ENCODE measurements at places on chromosomes 4 and X.

- DNase-seq = no peak
Observed at GRCh38 chr4:53716011-53716410, 124.7 kb upstream of the LNX1 start.

DNA sequence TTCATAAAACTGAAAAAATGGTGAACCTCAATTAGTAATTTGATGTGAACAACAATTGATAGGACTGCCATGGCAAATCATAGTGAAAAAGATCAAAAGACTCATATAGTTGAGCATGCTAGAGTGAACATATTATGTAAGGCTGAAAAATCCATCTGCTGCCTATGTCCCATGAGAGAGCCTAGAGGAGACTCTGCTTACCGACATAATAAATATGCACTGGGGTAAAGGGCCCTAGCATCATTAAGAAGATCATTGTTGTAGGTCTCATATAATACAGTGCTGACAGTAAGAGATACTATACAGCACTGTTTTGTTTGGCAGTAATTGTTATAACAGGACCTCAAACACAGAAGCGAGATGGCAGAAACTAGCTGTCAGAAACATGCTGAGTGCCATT, 229.0 kb downstream of the PABPC4L start:
- no peak for DNase-seq

DNA sequence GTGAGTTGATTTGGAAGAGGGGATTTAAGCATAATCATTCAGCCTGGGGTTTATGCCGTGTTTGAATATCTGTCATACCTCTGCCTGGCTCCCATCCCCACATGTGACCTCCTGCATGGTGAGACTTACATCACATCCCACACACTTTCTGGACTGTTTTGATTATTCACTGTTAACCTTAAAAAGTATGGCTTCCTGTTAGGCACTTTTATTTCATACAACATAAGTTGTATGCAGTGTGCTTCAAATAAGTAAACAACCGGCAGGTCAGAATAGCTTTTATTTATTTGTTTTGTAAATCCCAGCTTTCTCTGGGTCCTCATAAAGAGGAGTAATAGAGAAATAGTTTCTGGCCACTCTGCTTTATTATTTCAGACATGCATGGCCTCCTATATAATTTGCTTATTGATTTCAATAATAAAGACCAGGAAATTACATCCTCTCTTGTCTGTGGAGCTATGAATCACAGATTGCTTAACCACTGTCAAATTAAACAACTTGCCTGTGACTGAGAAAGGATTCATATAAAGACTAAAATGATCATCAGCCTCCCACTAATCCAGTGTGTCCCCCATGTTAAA, 376.8 kb upstream of the ZFP42 start:
- DNase-seq = no peak

DNA sequence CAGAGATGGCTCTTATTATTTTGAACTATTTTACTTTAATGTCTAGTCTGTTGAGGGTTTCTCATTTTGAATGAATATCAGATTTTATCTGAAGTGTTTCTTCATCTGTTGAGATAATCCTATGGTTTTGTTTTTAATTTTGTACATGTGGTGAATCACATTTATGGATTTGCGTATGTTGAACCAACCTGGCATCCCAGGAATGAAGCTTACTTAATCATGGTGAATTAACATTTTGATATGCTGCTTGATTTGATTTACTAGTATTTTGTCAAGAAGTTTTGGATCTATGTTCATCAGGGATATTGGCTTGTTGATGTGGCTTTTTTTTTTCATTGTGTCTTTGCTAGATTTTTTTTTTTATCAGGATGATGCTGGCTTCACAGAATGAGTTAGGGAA, 2390.9 kb downstream of the PCDH7 start:
- DNase-seq = no peak

- DNase-seq = no peak
Observed at GRCh38 chr4:94504545-94504944, 52.8 kb downstream of the PDLIM5 start.

DNA sequence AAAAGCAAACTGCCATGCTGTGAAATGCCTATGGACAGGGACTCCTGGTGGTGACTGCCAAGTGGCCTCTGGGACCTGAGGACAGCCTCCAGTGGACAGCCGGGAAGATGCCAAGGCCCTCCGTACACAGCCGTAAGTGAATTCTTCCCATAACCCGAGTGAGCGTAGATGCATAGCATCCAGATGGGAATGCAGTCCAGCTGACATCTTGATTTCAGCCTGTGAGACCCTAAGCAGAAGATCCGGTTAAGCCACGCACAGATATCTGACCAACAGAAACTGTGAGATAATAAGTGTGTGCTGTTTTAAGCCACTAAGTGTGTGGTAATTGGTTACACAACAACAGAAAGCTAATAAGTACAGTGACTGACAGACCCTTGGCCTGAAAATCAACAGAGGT, 55.9 kb downstream of the TMEM156 start:
- no peak for DNase-seq

DNA sequence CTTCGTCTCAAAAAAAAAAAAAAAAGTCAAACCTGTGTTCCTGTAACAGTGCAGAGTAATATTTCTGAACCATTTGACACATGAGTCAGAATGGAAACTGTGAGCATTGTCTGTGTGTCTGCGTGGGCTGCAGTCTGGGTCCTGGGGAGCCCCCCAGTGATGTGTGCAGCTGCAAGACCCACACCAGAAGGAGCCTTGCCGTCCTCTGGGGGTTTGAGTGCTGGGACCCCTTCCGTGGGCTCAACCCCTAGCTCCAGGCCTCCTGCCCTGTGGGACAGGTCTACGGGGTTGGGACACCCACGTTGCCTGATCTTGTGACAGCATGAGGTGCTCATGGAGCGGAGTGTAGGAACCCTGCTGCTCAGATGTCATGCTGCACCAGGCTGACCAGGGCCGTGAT, 43.7 kb downstream of the DDX3X start:
- DNase-seq = no peak

DNA sequence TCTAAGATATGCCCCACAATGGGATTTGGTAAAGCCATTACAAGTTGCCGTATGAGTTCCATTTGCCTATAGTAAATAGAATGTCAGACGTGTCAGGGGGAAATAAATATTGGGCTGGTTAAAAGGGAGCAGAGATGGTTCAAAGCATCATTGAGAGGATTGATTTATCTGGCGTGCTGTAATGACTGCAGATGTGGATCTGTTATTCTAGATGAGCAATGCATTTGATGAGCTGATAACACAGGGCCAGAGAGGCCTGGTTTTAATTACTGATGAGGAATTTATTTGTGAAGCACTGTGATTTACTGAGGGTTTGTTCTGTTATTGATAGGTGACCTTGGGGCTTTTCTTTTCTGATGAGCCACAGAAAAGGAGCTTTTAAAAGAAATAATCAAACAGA, 62.5 kb downstream of the DACH2 start:
- DNase-seq = no peak

DNA sequence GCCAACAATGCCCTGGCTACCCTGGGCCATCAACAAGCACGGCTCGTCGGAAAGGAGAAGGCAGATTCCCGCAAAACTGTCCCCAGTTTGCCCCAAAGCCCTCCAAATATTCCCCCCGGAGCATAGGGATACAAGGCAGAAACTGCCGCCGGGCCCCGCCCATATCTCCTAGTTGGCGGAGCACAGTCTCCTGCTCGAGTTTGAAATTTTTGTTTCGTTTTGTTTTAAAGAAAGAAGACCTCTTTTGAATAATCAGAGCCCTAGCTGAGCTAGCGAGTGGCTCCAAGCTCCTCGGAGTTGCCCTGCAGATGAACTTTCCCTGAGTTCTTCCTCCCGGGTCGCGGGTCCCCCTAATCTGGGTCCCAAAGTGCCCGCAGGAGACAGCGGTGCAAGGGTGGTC, 138.1 kb upstream of the ZIC3 start:
- DNase-seq = peak; percentile 8

DNA sequence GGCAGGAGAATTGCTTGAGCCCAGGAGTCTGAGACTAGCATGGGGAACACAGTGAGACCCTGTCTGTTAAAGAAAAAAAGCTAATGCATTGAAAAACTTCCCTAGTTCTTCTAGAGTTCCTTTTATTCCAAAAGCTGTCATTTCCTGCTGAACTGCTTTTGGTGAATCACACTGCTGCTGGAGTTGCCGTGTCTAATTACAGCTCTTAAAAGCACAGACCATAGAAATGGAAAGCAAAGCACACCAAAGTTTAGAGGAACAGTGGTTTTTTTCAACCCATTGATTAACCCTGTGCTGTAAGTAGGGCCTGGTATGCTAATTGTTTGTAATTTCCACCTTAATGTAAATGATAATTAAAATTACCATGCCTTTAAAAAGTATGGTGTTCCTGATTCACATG, 52.4 kb downstream of the SEPTIN11 start:
- DNase-seq = peak; percentile 41

- no peak for DNase-seq
Observed at GRCh38 chrX:7462110-7462509, 314.2 kb upstream of the PUDP start.

- no peak for DNase-seq
Observed at GRCh38 chr4:15186149-15186548, 183.9 kb downstream of the CPEB2 start.

- DNase-seq = peak; percentile 20
Observed at GRCh38 chr4:89737888-89738287, 99.1 kb downstream of the SNCA start.

DNA sequence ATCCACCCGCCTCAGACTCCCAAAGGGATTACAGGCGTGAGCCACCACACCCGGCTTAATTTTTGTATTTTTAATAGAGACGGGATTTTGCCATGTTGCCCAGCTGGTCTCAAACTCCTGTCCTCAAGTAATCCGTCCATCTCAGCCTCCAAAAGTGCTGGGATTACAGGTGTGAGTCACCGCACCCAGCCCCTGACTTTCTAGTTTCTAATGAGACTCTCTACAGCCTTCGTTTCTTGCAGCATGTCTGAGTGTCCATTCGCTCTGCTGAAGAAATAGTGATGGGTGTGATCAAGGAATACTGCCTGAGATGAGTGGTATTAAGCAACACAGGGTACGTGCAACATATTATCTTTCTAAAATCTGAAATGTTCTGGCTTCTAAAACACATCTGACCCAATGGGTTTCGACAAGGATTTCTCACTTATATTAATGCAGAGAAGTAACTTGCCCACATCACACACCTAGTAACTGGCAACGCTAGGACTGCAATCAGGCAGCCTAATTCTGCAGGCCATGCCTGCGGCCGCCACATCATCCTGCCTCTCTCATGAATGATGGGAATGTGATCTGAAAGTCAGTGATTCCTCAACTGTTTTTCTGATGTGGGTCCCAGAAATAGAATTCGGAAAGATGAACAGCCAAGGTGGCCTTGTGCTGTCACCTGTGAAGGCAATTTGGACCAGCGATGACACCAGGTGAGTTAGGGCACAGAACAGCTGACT, 74.3 kb downstream of the RBM47 start:
- DNase-seq = no peak

- peak; percentile 4 for DNase-seq
Observed at GRCh38 chr4:105182211-105182610, 35.5 kb downstream of the TET2 start.

DNA sequence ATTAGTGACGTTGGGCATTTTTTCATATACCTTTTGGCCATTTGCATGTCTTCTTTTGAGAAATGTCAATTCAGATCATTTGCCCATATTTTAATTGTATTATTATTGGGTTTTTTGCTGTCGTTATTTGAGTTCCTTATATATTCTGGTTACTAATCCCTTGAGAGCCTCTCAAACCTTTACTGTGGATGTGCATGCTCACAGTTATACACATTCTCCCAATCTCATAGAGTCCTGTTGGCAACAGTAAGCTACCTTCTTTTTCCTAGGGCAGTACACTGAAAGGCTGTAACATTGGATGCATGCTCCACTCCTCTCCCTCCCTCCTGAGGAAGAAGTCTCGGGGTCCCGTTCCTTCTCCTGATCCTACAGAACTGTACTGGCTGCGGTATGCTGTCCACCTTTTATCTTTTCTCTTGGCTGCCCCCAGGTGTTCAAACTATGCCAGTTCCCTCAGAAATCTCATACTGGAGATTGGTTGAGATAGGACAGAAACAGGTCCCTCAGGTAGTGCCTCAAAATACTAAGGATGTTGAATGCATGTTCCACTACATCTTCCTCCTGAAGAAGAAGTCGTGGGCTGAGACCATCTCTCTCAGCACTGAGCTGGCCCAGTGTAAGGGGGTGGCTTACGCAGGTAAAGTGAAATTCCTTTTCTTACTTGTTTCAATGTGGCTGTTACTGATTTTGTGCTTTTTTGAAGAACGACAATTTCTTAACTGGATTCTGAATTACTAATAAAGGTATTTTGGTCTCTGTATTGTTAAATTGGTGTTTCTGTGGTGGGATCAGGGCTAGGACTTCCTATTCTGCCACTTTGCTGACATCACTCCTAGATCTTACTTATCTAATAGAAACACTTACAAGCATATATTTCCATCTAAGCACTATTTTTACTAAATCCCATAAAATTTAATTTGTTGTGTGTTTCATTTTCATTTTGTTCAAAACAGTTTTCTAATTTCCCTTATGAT, 145.4 kb upstream of the HUWE1 start:
- peak; percentile 51 for DNase-seq

DNA sequence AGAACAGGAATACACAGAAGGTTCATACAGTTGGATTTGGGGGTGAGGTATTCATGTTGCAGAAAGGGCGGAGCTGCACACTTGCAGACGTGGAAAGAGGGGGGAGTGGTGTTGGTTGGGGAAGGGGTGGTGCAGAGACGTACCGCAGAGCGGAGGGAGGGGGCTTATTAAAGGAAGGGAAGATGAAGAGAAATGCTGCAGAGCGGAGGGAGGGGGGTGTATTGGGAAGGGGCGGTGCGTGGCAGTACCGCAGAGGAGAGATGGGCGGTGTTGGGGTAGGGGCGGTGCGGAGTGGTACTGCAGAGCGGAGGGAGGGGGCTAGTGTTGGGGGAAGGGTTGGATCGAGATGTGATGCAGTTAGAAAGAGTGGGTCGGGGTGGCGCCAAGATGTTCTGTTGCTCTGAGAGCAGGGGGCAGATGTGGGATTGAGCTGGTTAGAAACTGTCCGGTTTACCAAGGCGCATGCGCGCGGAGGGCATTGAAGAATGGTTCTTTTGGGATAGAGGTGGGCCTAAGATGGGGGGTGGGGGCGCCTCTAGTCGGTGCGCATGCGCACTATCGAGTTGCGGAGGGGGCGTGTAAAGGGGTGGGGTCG, 900 bp downstream of the TRO start:
- peak; percentile 80 for DNase-seq

DNA sequence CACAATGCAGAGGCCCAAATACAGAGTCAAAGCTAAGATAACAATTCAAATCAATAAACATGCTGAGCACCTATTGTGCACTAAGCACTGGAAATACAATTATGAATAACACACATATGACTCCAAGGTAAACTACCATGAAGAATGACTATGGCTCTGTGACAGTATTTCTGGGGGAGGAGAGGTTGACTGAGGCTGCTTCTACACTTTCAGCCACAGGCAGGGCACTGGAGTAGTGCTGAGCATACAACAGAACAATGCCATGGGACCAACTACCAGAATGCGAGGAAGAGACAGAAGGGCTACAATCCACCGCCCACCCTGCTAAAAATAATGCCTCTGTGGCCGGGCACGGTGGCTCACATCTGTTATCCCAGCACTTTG, 13.7 kb downstream of the TEC start:
- DNase-seq = no peak
